Omental fat pad (tissue), 4 donors: ENCODE measurements at places on chromosomes 16 and 17.

DNA sequence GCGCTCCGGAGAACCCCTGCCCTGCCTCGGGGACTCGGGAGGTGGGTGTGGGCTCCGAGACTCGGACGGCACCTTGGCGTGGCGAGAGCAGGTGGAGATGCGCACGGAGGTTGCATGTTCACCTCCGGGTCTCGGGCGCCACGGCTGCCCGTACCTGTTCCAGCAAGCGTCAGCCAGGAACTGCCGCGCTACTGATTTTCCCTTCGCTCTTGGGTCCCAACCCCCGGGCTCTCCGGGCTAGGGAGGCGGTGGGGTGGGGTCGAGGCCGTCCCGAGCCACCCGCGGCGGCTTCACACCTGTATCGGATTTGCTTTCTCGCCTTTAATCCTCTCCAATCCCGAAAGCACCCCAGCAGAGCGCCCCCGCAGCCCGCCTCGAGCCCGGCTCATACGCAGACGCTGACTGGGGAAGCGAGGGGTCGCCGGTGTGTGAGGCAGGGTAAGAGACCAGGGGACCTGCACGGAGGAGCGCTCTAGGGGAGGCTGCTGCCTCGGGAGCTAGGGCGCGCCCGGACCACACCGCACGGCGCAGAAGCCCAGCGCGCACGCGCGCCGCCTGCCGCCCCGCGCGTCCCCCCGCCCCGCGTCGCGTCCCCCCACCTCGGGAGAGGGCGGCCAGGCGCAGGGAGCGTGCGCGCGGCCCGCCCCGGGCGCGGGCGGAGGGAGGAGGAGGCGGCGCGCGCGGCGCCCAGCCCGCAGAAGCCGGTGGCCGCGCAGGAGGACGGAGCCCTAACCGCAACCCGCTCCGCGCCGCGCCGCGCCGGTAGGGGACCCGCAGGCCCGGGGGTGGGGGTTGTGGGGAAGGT is at the start of gene DUSP14:
TSS of gene DUSP14 (plus strand) at position 695 of the 805 bp plus-strand sequence. CDS start 22,382 bp downstream, outside the sequence.
- no peak for DNase-seq

DNA sequence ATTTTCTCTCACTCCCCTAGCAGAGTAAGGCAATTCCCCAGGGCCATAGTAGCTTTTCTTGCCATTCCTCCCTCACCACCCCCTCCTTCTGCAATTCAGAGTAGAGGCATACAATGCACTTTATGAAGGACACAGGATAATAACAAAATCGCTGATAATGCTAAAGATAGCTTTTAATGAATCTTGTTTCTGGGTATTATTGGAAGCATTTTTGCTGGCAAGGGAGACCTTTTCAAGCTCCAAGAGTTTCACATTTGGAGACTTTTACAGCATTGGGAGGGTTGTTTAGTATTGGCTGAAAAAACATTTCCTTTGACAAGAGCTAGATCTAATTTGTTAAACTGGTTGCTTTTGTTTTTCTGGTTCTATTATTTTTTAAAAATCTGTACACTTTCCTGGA is 573.0 kb upstream of the C16orf82 start:
- DNase-seq, result no peak

- no peak for DNase-seq
Observed at GRCh38 chr16:13586051-13586450, 333.9 kb upstream of the ERCC4 start.

DNA sequence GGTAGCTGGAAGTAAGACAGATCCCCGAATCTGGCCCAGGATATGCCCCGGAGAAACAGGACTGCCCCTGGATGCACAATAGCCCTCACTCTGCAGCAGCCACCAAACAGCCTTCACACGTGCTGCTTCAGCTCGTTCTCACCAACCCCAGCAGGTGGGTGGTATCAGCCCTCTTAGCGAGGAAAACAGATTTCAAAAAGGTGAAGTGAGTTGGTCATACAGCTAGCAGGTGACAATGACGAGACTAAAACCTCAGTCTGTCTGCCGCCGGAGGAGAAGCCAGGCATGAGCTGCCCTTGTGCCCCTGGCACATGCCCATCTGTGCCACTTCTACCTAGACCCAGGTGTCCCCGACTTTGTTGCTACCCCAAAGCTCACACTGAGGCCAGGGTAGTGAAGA is 92.4 kb downstream of the YPEL2 start:
- DNase-seq, result no peak

DNA sequence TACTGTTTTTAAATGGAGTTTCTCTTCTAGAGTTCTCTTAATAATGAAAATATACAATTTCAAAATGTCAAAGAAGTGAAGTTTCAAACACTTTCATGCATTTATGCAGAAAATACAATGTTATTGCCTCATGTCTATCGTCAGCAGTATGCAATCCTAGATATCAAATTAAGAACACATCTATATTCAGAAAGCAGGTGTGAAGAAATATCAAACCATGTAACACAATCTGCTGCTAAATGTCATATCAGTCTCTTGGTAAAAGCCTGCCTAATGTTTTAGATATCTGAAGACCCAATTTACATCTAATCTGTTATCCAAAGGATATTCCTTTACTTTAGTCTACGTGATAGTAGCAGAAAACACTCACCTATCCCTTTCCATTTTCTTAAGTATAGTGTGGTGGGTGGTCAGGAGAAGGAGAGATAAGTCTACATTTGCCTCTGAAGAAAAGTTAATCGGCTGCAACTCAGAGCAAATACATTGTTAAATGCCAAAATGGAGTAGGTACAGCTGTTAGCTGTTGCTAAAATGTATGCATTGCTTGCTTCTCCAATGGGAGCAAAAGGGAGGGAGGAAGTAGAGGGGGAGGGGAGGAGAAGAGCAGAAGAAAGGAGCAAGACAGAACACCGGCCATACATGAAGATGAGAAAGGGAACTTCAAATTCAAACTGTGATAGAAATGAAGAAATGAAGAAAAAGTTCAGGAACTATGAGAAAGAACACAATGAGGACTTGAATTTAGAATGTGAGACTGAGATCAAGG is 64.9 kb downstream of the ITFG1 start:
- no peak for DNase-seq

DNA sequence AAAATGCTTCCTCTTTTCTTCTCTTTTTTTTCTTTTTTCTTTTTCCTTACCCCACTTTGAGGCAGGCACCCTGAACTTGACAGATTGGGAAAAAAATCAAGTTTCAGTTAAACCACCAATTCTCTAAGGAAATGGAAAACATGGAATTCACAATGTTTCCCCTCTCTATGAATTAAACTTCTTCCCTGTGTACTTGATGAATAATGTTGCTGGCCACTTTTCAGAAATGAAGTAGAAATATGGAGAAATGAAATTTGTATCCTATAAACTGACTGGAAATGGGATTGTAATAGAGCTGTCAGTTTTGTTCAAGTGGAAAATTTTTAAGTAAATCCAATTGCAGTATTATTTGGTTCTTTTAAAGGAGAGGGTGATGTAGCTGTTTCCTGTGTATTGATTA is 129.8 kb downstream of the CLEC16A start:
- no peak for DNase-seq
